Esophagus muscularis mucosa (tissue), 4 donors: ENCODE measurements at places on chromosomes 5 and 9. TPM values are rescaled to one million over a fixed set of nuclear protein-coding genes. Genes with fewer than 3 reads are reported as not detected.

Gene NR2F1-AS1
- 9.6 TPM for total RNA-seq

Gene GARIN3
- total RNA-seq = not detected

GRCh38 chr5:10480237-10480985, 38.7 kb downstream of the ROPN1L start:
- H3K4me3 ChIP-seq = no peak overlapping the region
- H3K27ac ChIP-seq = no peak overlapping the region
- no peaks in the 10 kb centered on the region for H3K27me3 ChIP-seq
- no peaks in the 10 kb centered on the region for H3K36me3 ChIP-seq

Gene TUSC1
- total RNA-seq = 31.1 TPM

DNA sequence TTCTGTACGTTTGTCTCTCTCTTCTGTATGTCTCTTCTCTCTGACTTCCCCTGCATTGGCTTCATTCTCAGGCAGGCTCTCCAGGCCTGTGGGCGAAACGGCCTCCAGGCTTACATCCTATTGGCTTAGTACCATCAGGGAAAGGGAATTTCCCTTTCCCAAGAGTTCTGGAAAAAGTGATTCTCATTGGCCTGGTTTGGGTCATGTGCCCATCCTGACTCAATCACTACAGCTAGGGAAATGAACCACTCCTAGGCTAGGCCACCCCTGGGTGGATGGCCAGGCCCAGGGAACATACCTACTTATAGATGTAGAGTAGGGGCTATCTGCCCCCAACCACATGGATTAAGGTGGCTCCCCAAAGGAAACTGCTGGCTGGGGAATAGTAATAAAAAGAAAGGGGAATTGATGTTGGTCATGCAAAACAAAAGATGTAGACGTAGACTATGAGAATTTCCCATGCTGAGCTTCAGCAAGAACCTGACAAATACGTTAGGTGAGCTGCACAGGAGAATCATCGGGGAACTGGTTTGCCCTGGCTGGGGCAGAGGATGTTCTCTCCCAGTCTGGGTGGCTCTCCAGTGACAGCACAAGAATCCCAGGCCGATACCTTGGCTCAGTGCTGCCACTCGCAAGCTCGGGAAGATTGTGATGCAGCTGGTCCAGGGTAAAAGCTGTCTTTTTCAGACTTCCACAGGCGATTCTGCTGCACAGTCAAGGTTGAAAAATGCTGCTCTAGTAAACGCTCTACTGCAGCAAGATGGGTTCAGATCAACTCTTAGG, 3.7 kb upstream of the EGR1 start:
- peaks cover 41% of the 10 kb centered on the region for H3K4me1 ChIP-seq
- DNase-seq = no peak
- no peaks in the 10 kb centered on the region for H3K27me3 ChIP-seq
- H3K4me3 ChIP-seq = no peak overlapping the region
- H3K27ac ChIP-seq = peak overlapping the region; percentile 15
- H3K36me3 ChIP-seq = no peaks in the 10 kb centered on the region

GRCh38 chr9:90974016-90974415, 172.4 kb downstream of the SYK start:
- no peak for DNase-seq
- no peaks in the 10 kb centered on the region for H3K27me3 ChIP-seq
- H3K4me3 ChIP-seq = no peak overlapping the region
- no peaks in the 10 kb centered on the region for H3K36me3 ChIP-seq
- no peak overlapping the region for H3K27ac ChIP-seq

- DNase-seq = no peak
- H3K36me3 ChIP-seq = no peaks in the 10 kb centered on the region
- no peaks in the 10 kb centered on the region for H3K27me3 ChIP-seq
- H3K4me3 ChIP-seq = peak overlapping the region; percentile 87
- peaks cover 28% of the 10 kb centered on the region for H3K4me1 ChIP-seq
Observed at GRCh38 chr9:128420060-128420650, 502 bp upstream of the CERCAM start.

Gene TTC16
- total RNA-seq = 0.11 TPM

- no peak for DNase-seq
- H3K4me3 ChIP-seq = no peak overlapping the region
- no peaks in the 10 kb centered on the region for H3K27me3 ChIP-seq
- H3K4me1 ChIP-seq = no peaks in the 10 kb centered on the region
Observed at GRCh38 chr5:68369023-68369359, 153.4 kb downstream of the PIK3R1 start.

DNA sequence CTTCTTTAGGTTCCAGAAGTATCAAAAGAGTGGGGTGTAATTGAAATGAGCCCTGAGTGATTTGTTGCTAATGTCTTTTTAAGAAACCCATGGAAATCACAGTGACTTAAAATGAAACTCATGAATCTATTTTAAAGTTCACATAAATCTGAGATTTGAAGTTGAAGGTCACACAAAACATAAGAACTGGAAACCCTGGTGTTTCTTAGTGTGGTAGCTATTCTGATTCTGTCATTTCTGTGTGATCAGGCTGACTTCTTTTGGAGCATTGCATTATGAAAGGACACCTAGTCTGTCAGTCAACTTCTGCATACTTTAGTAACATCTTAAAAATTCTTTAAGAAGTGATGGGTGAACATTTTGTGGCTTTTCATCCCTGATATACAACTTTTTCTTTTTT, 448.8 kb downstream of the TLE4 start:
- H3K4me3 ChIP-seq = no peak overlapping the region
- H3K27ac ChIP-seq = no peak overlapping the region
- H3K27me3 ChIP-seq = no peaks in the 10 kb centered on the region
- H3K36me3 ChIP-seq = no peaks in the 10 kb centered on the region

DNA sequence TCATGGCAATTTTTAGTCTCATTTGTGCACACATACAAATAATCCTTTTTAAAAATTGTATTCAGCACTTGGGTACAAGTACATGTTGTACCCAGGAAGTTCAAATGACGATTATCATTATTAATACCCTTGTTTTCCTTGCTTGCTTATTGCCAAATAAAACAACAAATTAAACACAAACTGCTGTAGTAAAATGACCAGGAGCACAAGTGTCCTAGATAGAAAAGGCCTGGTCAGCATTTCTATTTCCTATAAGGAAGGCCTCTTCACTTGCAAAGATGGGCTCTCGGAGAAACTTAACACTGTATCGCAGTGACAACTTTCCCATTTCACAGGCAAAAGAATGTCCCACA, 34.7 kb upstream of the PLPP1 start:
- H3K27me3 ChIP-seq = no peaks in the 10 kb centered on the region
- peaks cover 14% of the 10 kb centered on the region for H3K4me1 ChIP-seq
- no peak overlapping the region for H3K4me3 ChIP-seq
- no peak for DNase-seq
- H3K27ac ChIP-seq = peak overlapping the region; percentile 31

GRCh38 chr5:32143617-32144377, 30.3 kb downstream of the GOLPH3 start:
- H3K4me1 ChIP-seq = peaks cover 65% of the 10 kb centered on the region
- no peak for DNase-seq
- no peak overlapping the region for H3K27ac ChIP-seq
- H3K36me3 ChIP-seq = no peaks in the 10 kb centered on the region
- no peak overlapping the region for H3K4me3 ChIP-seq

DNA sequence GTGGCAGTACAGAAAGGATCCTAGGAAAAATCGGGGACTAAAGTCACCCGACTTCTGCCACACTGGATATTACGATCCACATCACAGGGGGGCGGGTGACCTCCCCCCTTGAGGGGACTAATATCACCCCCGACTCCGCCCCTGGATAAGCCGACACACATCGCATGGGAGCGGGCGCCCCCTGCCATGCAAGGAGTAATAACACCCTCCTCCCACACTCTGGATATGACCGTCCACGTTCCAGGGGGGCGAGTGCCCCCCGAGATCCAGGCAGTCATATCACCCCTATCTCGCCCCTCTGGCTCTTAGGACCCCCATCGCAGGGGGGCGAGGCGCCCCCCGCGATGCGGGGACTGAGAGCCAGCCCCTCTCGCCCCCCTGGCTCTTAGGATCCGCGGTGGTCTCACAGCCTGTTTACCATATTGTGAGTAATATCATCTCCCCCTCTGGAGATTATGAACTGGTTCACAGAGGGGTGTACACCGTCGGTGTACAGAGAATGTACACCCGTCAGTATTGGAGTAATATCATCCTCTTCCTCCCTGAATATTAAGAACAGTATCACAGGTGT, 423.0 kb downstream of the DIRAS2 start:
- no peak for DNase-seq
- no peaks in the 10 kb centered on the region for H3K4me1 ChIP-seq
- H3K4me3 ChIP-seq = no peak overlapping the region
- H3K36me3 ChIP-seq = no peaks in the 10 kb centered on the region
- H3K27ac ChIP-seq = no peak overlapping the region

GRCh38 chr5:159345336-159345735, 15.0 kb upstream of the IL12B start:
- H3K27ac ChIP-seq = no peak overlapping the region
- no peaks in the 10 kb centered on the region for H3K4me1 ChIP-seq
- H3K4me3 ChIP-seq = no peak overlapping the region
- H3K36me3 ChIP-seq = no peaks in the 10 kb centered on the region
- DNase-seq = no peak

GRCh38 chr5:82174128-82174918, 103.8 kb downstream of the RPS23 start:
- DNase-seq = no peak
- H3K4me3 ChIP-seq = no peak overlapping the region
- H3K27ac ChIP-seq = no peak overlapping the region
- H3K4me1 ChIP-seq = no peaks in the 10 kb centered on the region
- H3K27me3 ChIP-seq = no peaks in the 10 kb centered on the region

Gene AQP3
- 4.2 TPM for total RNA-seq

GRCh38 chr9:17490110-17490509, 88.8 kb upstream of the SH3GL2 start:
- no peak overlapping the region for H3K4me3 ChIP-seq
- no peaks in the 10 kb centered on the region for H3K27me3 ChIP-seq
- no peak for DNase-seq

DNA sequence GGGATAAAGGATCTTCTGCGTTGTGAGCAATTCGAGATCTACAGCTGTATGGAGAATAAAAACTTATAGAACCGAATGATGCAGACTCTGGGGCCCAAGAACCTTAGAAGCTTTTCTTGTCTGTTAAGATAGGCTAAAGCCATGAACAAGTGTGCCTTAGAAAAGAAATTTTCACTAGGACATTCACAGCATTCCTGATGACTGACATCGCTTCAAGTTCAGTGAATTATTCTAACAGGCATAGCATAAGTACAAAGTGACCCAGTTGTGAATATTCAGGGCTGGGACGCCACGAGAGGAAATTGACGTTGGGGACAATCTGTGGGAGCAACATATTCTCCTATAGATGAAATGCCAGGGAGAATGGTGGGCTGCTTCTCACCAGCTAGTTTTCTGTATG, 32.0 kb upstream of the PANK3 start:
- H3K4me3 ChIP-seq = no peak overlapping the region
- no peaks in the 10 kb centered on the region for H3K36me3 ChIP-seq
- H3K4me1 ChIP-seq = no peaks in the 10 kb centered on the region

DNA sequence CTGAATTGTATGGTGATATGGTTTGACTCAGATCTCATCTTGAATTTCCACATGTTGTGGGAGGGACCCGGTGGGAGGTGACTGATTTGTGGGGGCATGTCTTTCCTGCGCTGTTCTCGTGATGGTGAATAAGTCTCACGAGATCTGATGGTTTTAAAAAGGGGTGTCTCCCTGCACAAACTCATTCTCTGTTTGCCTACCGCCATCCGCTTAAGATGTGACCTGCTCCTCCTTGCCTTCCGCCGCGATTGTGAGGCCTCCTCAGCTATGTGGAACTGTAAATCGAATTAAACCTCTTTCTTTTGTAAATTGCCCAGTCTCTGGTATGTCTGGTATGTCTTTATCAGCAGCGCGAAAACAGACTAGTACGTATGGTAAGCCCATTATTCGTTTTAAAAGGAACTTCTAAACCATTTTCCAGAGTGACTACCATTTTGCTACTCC, 48.7 kb downstream of the SLC36A1 start:
- no peak overlapping the region for H3K27ac ChIP-seq
- no peak overlapping the region for H3K4me3 ChIP-seq
- H3K27me3 ChIP-seq = no peaks in the 10 kb centered on the region
- no peak for DNase-seq
- H3K4me1 ChIP-seq = no peaks in the 10 kb centered on the region
- H3K36me3 ChIP-seq = peaks cover 8% of the 10 kb centered on the region

- H3K36me3 ChIP-seq = no peaks in the 10 kb centered on the region
- no peak overlapping the region for H3K4me3 ChIP-seq
- no peak for DNase-seq
- H3K4me1 ChIP-seq = no peaks in the 10 kb centered on the region
Observed at GRCh38 chr5:163347671-163348070, 89.7 kb upstream of the CCNG1 start.

GRCh38 chr9:31597977-31598376, 786.5 kb upstream of the ACO1 start:
- H3K27me3 ChIP-seq = no peaks in the 10 kb centered on the region
- DNase-seq = no peak
- H3K27ac ChIP-seq = no peak overlapping the region
- H3K4me3 ChIP-seq = no peak overlapping the region
- no peaks in the 10 kb centered on the region for H3K36me3 ChIP-seq
- no peaks in the 10 kb centered on the region for H3K4me1 ChIP-seq

DNA sequence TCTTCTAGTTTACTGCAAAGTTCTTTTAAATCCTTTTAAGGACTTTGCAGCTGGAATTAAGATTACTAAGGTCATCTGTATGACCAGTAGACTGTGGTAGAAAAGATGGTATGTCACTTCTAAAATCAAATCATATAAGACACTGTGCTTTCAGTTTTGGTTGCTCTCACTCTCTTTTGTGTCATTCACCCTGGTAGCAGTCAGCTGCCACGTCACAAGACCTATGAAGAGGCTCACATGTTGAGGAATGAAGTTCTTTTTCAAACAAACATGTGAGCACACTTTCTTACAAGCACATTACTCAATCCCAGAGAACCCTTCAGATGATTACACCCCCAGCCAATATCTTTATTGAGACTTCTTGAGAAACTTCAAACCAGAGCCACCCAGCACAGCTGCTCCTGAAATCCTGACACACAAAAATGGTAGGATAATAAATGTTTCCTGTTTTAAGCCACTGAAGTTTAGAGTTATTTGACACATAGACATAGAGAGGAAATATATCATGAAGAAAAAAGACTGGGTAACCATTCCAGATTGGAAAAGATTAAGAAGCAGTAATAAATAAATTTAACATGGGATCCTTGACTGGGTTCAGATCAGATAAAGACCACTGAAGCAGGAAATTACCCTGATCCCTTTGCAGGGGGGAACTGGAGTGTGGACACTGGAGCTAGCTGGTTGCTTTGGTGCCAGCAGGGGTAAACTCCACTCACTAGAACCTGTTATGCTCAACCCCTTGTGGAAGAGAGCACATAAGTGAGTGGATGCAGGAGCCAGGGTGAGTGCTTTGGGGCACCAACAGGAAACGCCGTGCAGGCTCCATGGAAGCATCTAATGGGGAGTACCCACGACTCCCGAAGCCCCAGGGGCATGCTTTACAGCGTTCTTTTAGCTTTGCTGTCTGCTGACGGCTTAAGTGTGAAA, 64.1 kb downstream of the SLCO4C1 start:
- no peaks in the 10 kb centered on the region for H3K27me3 ChIP-seq
- no peak for DNase-seq
- H3K36me3 ChIP-seq = no peaks in the 10 kb centered on the region
- H3K4me1 ChIP-seq = no peaks in the 10 kb centered on the region
